ENCODE measurements at places on chromosomes 6 and 20. TPM values are rescaled to one million over a fixed set of nuclear protein-coding genes. Genes with fewer than 3 reads are reported as not detected.

DLK2 gene
- 1.3 TPM for total RNA-seq

TSBP1 gene
- not detected for total RNA-seq

SLC13A3 gene
- 0.29 TPM for total RNA-seq

COL19A1 gene
- total RNA-seq = 0.47 TPM

MACROD2 gene
- 0.23 TPM for total RNA-seq

DNA sequence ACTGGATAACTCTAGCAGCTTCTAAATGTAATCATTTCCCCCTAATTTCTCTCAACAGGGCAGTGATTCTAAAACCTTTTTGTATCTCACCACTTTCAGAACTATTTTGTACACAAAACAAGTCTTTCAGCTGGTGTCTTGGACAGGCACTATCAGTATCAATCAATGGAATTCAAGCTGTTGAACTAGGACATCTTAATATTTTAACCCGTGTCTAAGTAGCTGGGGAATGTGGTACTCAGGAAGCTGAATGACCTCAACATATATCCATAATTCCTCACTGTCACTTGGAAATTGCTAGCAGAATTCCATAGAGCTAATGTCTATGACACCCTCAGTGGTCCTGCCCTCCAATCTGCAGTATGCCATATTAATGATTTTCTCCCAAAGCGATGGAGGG is 24.5 kb downstream of the ADAT2 start:
- peaks cover 3% of the 10 kb centered on the region for H3K36me3 ChIP-seq
- no peak overlapping the region for H3K27ac ChIP-seq
- no peaks in the 10 kb centered on the region for H3K4me1 ChIP-seq
- no peak for DNase-seq
- no peak overlapping the region for H3K4me3 ChIP-seq

GRCh38 chr20:40519918-40520317 is 169.1 kb downstream of the MAFB start:
- H3K4me1 ChIP-seq = no peaks in the 10 kb centered on the region
- no peaks in the 10 kb centered on the region for H3K36me3 ChIP-seq
- no peak for DNase-seq
- H3K27ac ChIP-seq = no peak overlapping the region

DNA sequence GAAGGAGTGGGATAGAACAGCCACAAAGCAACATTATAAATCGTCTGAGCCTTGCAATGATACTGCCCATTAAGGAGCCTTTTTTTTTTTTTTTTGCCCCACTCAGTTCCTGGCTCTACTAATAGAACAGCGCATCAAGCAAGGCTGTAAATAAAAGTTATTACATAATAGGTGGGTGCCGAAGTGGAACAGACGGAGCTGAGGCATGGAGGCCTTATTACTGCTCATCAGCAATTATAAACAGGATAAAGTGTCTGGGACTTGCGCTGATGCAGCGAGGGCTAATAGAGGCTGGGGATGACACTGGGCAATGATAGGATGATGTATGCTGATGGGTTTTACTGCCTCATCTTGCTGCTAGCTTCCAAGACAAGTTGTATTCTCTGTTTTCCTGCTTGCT is 272.1 kb downstream of the ZFAND3 start:
- H3K36me3 ChIP-seq = no peaks in the 10 kb centered on the region
- H3K27me3 ChIP-seq = no peaks in the 10 kb centered on the region
- no peak for DNase-seq

DNA sequence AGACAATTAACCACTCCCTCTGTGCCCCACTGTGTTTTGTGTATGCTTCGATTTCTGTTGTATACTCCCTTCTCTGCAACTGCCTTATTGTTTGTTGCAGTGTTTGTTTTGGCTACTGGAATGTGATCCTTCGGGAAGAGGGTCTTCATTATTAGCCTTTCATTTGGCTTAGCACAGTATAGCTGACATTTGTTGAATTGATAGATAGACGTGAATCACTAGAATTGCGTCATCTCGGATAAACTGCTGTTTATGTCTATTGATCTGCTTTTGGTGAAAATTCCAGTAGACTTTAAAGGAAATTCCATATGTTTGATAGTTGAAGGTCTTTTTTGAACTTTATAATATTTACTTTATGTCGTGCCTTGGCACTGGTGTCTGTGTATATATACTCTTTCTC is 189.9 kb upstream of the EYA4 start:
- no peaks in the 10 kb centered on the region for H3K36me3 ChIP-seq
- no peaks in the 10 kb centered on the region for H3K4me1 ChIP-seq
- no peak overlapping the region for H3K4me3 ChIP-seq
- no peak overlapping the region for H3K27ac ChIP-seq
- no peaks in the 10 kb centered on the region for H3K27me3 ChIP-seq

GRCh38 chr6:15510536-15511247 is 152.1 kb downstream of the DTNBP1 start:
- H3K27me3 ChIP-seq = no peaks in the 10 kb centered on the region
- no peak overlapping the region for H3K4me3 ChIP-seq
- no peak overlapping the region for H3K27ac ChIP-seq
- DNase-seq = no peak

- no peaks in the 10 kb centered on the region for H3K4me1 ChIP-seq
- H3K27ac ChIP-seq = peak overlapping the region; percentile 23
- no peak for DNase-seq
- H3K4me3 ChIP-seq = no peak overlapping the region
These were observed 817 bp downstream of the ME1 start for GRCh38 chr6:83429857-83430610.

GRCh38 chr20:61263084-61263695 is 11.1 kb downstream of the CDH4 start:
- no peak overlapping the region for H3K27ac ChIP-seq
- H3K4me1 ChIP-seq = peaks cover 3% of the 10 kb centered on the region
- peaks cover 30% of the 10 kb centered on the region for H3K27me3 ChIP-seq
- DNase-seq = peak; percentile 39
- no peaks in the 10 kb centered on the region for H3K36me3 ChIP-seq
- H3K4me3 ChIP-seq = no peak overlapping the region

- H3K27me3 ChIP-seq = no peaks in the 10 kb centered on the region
- peaks cover 30% of the 10 kb centered on the region for H3K36me3 ChIP-seq
- H3K4me3 ChIP-seq = no peak overlapping the region
- no peaks in the 10 kb centered on the region for H3K4me1 ChIP-seq
- no peak overlapping the region for H3K27ac ChIP-seq
These were observed 19.3 kb upstream of the NEDD9 start for GRCh38 chr6:11251553-11252360.

DNA sequence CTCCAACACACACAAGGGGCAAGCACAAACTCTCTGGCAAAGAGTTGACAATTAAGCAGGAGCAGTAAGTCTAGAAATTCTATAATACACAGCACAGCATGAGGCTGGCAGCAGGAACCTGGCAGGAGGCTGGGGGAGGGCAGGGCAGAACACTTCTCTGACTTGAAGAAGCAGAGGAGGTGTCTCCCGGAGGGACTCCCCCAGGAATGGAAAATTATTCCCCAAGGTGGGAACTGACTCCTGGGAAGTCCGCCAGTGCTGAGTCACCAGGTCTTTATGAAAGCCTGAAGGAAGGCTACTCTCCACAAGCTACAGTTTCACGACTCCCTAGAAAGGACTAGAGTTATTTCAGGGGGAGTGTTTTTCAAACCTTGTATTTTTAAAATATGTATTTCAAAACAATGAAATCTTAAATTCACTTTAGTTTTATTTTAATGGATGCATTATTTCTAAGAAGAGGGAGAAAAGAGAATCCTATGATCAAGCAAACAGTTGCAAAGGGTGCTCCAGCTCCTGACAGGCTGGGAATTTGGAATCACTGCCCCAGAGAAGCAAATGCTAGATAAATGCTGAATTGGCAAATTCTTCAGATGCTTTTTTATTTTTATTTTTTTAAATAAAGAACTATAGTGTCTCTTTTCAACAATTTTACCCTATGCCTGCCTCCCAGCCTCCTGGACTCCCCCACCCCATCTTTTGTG is 192.8 kb downstream of the LY86 start:
- DNase-seq = no peak
- H3K4me3 ChIP-seq = no peak overlapping the region
- no peaks in the 10 kb centered on the region for H3K36me3 ChIP-seq
- H3K4me1 ChIP-seq = no peaks in the 10 kb centered on the region
- H3K27me3 ChIP-seq = no peaks in the 10 kb centered on the region
- no peak overlapping the region for H3K27ac ChIP-seq

- H3K4me3 ChIP-seq = no peak overlapping the region
- H3K4me1 ChIP-seq = no peaks in the 10 kb centered on the region
- H3K27ac ChIP-seq = no peak overlapping the region
- H3K27me3 ChIP-seq = no peaks in the 10 kb centered on the region
- no peak for DNase-seq
- H3K36me3 ChIP-seq = no peaks in the 10 kb centered on the region
These were observed 305.0 kb upstream of the POU3F2 start for GRCh38 chr6:98529364-98529763.

DNA sequence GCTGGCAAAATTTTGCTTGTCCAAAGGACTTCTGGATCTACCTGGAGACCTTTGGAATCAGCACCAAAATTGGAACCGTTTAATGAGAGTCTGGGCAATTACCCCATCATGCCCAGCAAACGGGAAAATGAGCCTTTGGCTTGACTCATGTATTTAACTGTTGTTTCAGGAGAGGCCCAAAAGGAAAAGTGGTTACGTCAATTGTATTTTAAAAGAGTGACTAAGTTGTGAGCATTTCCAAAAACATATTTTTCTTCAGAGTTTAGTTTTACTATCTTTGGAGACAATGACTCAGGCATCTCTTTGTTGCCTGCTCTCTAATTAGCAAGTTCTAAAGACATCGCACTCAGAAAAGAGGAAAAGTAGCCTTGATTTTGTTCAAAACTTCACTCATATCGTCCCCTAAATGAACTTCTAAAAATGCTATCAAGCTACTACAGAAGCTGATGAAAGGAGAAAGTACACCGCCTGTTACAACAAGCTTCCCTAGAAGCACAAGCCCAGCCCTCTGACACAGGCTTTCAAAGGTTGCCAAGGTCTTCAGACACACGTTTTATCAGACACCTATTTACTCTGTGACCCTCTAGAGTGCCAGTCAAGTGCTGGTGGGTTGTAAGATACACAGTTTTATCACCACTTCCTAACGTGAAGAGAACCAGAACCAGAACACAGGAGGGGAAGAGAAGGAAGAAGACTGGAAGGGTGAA is 146.2 kb downstream of the TBX18 start:
- H3K27ac ChIP-seq = no peak overlapping the region
- no peak overlapping the region for H3K4me3 ChIP-seq
- H3K36me3 ChIP-seq = no peaks in the 10 kb centered on the region
- H3K27me3 ChIP-seq = no peaks in the 10 kb centered on the region
- DNase-seq = no peak

DNA sequence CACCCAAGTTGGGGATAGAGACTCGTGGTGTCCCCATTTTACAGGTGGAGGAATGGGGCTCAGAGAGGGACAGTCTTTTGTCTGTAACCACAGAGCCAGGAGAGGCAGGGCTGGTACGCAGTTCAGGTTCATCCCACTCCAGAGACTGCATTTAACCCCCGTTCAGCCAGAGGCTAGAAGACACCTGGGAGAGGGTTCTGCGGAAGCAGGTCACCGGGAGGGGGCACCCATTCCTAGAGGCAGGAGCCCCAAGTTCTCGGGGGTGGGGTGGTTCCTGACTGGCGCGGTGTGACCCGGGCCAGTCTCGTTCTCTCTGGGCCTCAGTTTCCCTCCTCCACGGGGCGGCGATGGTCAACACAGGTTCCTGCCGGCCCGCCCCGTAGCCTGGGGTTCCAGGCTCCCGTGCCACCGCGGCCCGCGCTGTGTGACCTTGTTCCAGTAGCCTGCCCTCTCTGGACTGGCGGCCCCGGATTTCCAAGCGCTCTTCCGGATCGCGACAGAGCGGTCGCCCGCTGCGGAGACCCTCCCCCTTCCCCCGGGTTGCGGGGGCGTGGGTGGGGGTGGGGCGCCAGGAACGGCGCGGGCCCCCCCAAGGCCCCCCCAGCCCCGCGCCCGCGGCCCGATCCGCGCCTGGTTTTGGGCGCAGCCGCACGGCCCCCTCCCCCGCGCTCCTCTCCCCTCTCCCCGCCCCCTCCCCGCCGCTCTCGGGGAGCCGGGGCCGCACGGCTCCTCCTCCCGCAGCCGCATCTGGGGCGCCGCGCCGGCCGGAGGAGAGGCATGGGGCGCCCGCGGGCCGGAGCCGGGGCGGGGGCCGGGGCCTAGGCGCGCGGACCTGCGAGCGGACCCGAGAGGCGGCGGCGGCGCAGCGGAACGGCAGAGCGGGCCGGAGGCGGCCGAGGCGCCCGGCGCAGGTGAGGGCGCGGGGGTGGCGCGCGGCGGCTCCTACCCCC is at the start of gene DLGAP4:
Gene DLGAP4 (plus strand): TSS at position 738 of the 950 bp plus-strand sequence. CDS start 125,379 bp downstream, outside the sequence.
- H3K4me3 ChIP-seq = peak within 1 kb of the TSS; percentile 44
- no peak for DNase-seq
- peaks cover 8% of the 10 kb centered on the region for H3K27me3 ChIP-seq
- no peaks in the 10 kb centered on the region for H3K4me1 ChIP-seq
- no peak within 1 kb of the TSS for H3K27ac ChIP-seq
- H3K36me3 ChIP-seq = no peaks in the 10 kb centered on the region

DNA sequence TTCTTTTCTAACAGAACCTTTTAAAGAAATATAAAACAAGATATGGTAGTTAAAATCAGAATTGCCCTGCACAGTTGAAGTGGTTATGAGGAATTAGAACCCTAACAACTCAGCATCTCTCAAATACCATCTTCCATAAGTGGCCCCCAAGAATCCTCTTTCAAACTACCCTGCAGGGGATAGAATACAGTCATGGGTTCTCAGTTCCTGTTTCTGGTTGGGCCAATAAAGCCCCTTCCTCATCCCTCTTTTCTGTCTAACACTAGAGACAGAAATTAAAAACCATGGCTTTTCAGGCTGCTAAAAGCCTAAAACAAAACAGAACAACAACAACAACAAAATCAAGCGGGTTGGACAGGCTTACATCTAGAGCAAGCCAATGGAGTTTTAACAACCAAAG is 6.7 kb upstream of the LCA5 start:
- no peak overlapping the region for H3K27ac ChIP-seq
- no peaks in the 10 kb centered on the region for H3K4me1 ChIP-seq
- H3K36me3 ChIP-seq = no peaks in the 10 kb centered on the region
- H3K27me3 ChIP-seq = no peaks in the 10 kb centered on the region

DNA sequence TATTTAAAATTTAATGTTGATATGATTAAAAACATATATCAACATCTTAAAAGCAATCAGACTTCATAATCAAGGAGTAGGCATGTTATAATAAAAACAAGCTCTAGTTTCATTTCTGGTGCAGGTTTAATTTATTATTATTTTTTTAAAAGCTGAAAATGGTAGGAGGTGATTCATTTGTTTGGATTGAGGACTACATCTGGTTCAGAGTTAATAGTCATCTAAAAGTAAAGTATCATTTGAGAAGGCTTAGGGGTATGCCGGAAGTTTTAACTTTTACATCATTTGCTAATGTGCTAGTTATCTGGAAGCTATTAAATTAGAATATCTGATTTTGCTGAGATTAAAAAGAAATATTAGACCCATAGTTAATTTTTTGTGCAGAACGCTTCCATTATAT is 169.5 kb upstream of the LAMA2 start:
- no peaks in the 10 kb centered on the region for H3K36me3 ChIP-seq
- H3K4me3 ChIP-seq = no peak overlapping the region
- DNase-seq = no peak
- no peaks in the 10 kb centered on the region for H3K4me1 ChIP-seq

Data from T-cell (primary cell).